AG04450 (cell line): ENCODE measurements at places on chromosomes 12 and 14.

DNA sequence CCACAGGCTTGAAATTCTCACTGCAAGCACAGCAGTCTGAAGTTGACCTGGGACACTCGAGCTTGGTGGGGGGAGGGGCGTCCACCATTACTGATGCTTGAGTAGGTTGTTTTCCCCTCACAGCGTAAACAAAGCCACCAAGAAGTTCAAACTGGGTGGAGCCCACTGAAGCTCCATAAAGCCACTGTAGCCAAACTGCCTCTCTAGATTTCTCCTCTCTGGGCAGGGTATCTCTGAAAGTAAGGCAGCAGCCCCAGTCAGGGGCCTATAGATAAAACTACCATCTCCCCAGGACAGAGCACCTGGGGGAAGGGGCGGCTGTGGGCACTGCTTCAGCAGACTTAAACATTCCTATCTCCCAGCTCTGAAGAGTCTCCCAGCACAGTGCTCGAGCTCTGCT lies 31.7 kb upstream of the ST8SIA1 start:
- no peak for DNase-seq

- no peak for DNase-seq
Measured at GRCh38 chr14:36510078-36510799, 9.8 kb downstream of the NKX2-1 start.

- no peak for DNase-seq
Measured at GRCh38 chr14:74064426-74064825, 19.8 kb downstream of the ALDH6A1 start.

GRCh38 chr12:114392909-114393308 lies 13.0 kb downstream of the TBX5 start:
- DNase-seq: no peak

GRCh38 chr14:69579476-69579875 lies 4.8 kb upstream of the CCDC177 start:
- no peak for DNase-seq

DNA sequence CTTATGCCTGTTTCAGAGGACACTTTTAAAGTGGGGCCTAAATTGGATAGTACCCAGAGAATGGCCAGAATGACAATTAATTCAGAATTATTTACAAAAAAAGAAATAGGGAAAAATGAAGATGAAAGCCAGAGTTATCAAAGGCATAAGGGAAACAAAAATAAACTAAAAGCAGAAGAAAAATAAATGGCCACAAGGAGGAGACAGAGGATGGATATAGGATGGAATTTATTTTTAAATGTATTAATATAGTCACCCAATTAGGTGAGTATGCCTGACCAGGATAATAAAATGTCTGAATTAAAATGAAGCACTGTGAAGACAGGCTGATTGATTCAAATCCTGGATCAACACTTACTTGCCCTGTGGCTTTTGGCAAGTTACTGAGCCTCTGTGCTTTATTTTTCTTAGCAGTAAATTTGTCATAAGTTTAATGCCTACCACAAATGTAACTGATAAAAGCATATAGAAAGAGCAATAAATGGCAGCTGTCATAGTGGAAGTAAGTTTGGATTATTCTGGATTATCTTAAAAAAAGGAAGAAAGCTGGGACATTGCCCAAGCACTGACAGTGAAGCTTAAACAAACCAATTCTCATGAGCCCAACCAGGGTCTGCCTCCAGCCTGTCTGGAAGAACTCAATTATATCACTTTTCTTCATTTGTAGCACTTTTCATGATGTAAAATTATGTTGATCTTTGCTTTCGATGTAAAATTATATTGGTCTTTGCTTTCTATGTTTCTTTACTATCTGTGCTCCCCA lies 3.5 kb downstream of the CLEC9A start:
- no peak for DNase-seq

- DNase-seq: no peak
Measured at GRCh38 chr14:81273961-81274575, 53.3 kb upstream of the GTF2A1 start.

- no peak for DNase-seq
Measured at GRCh38 chr12:129704232-129704830, 199.5 kb downstream of the TMEM132D start.

GRCh38 chr14:67400434-67400833 lies 11.5 kb downstream of the PLEK2 start:
- no peak for DNase-seq
